Renal cortical epithelial cell (primary cell): ENCODE measurements at places on chromosomes 5 and 9.
A peak's percentile ranks its signal among the peaks of the same experiment; 100 is the strongest.

DNA sequence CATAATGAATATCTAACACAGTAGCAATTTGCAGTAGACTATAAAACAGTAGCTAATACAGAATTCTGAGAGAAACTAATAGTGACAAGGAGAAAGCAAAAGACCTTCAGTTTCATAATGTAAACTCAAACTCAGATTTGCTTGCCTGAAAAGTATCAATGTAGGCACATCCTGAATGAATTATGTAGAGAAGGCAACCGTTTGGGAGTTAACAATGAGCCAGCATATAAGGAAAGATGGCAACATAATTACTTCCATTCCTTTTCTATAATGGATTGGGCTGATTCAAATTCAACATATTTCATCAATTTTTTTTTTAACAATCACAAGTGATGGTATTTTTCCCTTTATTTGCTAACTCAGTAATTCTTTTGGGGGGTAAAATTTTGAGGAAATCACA, 261.6 kb downstream of the SEMA5A start:
- DNase-seq, result no peak

DNA sequence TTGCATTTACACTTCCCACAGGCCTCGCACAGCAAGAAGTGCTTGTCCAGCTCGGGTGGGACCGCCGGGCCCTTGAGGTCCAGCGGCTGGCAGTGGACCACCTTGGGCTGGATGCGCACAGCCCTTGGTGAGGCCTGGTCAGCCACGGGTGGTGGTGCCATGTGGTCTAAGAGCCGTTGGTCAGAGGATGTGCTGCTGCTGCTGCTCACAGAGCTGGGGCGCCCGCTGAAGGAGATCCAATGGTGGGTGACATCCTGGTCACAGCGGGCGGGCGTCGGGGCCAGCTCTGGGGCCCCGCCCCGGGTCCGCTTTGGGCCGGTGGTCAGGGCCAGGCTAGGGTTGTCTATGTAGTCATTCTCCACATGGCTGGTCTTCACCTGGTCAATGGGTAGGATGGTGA, 10.2 kb downstream of the SPRY4 start:
- no peak for DNase-seq

- DNase-seq, result peak; percentile 59
These were observed 64.9 kb downstream of the DOCK2 start for GRCh38 chr5:169701910-169702451.

GRCh38 chr5:31268686-31269085, 75.2 kb downstream of the CDH6 start:
- DNase-seq, result no peak

- peak; percentile 11 for DNase-seq
These were observed 127.4 kb downstream of the BARX1 start for GRCh38 chr9:93827545-93828330.

DNA sequence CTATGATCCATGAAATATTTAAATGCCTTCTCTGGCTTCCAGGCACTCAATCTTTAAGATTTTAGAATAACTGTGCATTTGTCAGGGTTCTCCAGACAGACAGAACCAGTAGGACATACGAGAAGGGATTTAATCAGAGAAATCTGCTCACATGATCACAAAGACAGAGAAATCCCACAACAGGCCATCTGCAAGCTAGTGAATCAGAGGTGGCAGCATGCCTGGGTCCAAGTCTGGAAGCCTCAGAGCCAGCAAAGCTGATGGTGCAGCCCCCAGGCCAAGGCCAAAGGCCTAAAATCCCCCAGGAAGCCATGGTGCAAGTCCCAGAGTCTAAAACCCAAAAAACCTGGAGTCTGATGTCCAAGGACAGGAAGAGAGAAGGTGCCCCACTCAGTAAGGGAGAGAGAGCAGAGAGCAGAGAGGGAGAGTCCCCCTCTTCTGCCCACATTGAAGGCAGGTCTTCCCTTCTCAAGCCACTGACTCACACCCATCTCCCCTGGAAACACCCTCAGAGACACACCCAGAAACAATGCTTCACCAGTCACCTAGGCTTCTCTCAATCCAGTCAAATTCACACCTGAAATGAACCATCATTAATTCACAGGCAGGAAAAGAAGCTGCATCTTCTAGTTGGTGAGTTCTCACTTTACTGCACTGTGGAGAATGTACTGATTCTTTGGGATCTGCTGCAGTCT, 48.7 kb downstream of the CAMSAP1 start:
- DNase-seq, result peak; percentile 16

GRCh38 chr5:61609840-61610677, 278.0 kb downstream of the ZSWIM6 start:
- peak; percentile 51 for DNase-seq

DNA sequence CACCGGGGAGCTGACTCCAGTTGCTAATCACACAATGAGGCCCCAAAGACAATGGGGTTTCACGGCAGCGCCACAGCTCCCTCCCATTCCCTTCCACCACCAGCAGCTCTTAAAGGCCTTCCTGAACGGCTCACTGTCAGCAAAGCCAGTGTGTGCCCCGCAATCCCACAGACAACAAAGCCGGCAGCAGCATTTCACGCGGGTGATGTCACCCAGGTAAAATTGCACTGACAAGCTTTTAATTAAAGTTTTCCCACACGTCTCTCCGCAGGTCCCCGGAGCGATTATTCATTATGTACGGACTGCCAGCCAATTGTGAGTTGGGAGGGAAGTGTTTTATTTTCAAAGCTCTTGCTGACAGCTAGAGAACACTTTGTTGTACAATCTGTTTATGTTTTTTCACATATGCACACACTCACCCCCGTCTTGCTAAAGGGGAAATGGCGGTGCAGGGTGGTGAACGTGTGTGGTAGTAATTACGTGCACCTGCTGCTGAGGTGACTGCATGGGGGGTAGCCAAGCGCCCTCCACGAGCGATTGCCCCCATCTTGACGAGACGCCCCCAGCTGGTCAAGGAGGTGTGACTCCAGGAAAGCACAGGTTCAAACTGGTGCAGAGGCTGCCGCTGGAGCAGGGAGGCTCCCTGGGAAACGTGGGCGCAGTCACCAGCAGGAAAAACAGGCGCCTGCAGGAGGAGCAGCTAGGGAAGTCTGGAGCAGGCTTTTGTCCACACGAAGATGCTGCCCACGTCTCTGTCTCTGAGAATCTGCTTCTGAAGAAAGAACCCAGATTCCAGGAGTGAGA, 65.0 kb downstream of the IRX2 start:
- no peak for DNase-seq

DNA sequence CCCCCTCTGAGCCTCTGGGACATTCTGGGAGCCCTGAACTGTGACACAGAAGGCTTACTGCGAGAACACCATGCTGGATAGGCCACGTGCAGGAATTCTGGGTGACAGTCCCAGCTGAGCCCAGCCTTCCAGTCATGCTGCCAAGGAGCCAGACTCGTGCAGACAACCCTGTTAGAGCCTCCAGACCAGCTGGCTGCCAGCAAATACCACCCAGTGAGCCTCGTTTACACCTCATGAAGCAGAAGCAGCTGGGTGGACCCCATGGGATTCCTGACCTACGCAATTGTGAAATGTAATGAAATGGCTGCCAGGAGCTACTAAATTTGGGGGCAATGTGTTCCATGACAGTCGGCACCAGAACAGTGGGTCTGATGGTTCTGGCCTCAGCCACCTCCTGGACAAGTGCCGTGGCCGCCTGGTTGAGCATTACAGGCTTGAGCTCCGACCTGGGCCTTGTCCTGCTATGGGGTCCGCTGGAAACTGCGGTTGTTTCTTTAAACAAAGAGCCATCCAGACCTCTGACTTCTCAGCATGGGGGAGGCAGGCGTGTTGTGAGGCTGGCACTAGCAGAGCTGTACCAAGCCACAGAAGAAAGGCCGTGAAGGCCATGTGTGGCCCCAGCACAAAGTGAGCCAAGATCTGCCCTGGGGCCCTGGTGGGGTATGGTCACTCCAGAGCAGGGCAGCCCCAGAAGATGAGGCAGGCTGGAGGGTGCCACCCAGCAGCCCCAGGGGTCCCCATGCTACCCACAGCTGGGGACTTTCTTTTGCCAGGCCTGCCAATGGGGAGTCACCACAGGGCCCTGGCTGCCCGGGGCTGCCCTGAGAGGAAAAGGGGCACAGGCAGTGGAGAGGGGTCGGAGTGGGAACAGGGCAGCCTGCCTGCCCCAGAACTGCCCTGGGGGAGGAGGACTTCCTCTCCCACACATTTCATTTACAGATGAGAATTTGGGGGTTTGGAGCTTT, 19.3 kb upstream of the RXRA start:
- DNase-seq, result no peak

GRCh38 chr5:81010336-81011169, 50.4 kb downstream of the RASGRF2 start:
- no peak for DNase-seq
